ENCODE measurements at places on chromosomes 7 and 10.

DNA sequence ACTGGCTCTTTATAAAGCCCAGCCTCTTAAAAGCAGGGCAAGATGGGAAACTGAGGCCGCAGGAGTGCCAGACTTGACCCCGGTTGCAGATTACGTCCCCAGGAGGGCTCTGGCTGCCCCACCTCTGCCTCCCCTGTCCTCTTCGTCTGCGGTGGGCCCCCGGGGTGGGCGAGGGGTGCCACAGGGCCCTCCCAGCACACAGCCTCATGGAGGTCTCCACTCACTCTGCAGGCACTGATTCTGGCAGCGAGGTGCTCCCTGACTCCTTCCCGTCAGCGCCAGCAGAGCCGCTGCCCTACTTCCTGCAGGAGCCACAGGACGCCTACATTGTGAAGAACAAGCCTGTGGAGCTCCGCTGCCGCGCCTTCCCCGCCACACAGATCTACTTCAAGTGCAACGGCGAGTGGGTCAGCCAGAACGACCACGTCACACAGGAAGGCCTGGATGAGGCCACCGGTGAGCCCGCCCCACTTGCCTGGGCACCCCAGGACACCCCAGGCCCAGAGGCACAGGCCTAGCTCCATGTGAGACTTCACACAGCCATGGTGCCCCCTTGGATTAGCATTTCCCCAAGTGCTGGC is 39.4 kb upstream of the SLC29A3 start:
- DNase-seq: no peak

GRCh38 chr10:80188713-80189112 is 16.6 kb downstream of the ANXA11 start:
- DNase-seq: no peak

DNA sequence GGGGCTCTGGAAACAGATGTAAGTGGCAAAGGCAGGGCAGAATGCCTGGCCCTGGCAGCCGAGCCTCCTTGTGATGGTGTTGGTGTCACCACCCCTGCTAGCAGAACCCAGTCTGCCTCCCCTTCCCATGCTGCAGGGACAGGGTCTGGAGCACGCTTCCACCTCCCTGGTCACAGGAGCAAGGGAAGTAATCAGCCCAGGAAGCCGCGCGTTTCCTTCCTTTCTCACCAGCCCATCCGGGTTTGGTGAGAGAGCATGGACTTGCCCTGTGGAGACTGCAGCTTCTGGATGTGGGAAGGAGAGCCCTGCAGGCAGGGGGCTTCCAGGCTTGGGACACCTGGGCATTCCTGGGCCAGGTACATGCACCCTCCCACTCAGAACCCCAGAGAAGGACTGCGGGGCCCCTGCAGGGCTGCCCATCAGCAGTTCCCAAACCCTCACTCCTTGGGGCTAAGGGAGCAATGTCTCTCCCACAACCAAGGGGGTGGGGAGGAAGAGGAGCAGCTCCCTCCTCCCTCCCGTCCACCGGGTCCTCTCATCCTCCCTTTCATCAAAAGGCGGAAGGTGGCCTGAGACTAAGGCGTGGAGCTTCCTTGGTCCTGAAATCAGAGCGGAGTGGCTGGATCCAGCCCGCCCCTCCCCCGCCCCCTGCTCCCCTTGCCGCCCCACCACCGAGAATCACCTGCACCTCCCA is 1.8 kb downstream of the MMRN2 start:
- DNase-seq: no peak

DNA sequence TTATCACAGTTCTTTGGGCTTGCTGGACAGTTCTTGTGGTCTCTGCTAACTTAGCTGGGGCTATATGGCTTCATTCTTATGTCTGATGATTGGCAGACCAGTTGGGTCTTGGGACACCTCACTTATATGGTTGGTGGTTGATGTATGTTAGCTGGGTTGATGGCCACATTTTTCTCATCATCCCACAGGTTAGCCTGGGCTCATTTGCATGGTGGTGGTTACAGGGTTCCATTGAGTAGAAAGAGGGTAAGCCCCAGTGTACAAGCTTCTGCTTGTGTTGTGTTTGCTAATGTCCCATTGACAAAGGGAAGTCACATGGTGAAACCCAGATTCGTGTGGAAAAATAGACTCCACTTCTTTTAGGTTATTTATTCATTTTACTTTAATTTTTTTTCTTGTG is 40.6 kb downstream of the TMEM60 start:
- no peak for DNase-seq

GRCh38 chr7:33814936-33815335 is 90.4 kb upstream of the BMPER start:
- no peak for DNase-seq

All from mucosa of descending colon (tissue), 3 donors.